ENCODE measurements at places on chromosomes 2 and 18.

DNA sequence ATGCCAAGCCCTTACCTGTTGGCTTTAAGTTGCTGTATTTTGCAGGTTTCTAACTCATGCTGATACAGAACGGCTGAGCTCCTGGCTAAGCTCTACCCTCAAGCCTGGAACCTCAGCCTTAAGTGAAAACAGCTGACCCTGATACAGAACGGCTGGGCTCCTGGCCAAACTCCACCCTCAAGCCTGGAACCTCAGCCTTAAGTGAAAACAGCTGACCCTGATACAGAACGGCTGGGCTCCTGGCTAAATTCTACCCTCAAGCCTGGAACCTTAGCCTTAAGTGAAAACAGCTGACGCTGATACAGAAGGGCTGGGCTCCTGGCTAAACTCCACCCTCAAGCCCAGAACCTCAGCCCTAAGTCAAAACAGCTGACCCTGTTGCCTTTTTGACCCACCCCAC is 17.6 kb upstream of the DNER start:
- DNase-seq: no peak

- DNase-seq: no peak
Measured at GRCh38 chr2:152523091-152523490, 188.1 kb downstream of the FMNL2 start.

- no peak for DNase-seq
Measured at GRCh38 chr2:128490321-128490720, 171.7 kb upstream of the HS6ST1 start.

DNA sequence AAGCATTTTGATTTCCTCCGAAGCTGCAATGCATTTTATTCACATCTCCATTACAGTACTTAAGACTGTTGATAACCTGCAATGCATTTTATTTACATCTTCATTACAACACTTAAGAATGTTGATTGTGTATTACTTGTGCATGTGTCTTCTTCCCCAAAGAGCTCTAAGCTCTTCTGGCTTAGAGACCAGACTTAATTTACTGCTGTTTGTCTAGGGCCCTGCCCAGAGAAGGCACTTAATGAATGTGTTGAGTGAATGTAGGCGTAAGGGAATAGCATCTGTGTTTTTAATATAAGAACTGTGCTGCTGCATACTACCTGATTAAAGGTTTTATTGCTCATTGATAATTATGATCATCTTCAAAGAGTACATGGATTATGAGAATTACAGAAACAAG is 295.6 kb downstream of the ZNF385B start:
- no peak for DNase-seq

DNA sequence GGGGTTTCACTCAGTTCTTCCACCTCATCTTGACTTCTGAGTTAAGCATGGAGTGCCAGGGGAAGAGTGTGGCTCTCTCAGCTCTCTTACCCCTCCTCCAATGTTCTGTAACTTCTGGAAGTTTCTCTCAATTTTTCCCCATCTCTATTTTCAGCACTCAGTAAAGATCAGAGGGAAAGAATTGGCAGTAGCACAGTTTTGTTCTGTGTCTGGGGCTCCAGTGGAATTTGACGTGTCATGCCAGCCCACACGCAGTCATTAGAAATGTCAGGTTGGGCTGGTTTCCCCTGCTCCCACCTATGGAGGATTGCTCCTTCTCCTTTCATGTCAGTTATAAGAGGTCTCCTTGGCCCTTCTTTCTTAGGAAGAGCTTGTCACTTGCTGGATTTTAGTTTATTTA is 104.6 kb upstream of the COL3A1 start:
- DNase-seq: no peak

Data from right kidney (tissue), 9 donors.